Activated T-cell treated with anti-CD3 and anti-CD28 coated beads, Interleukin-2, amount 50 U/mL, for 72 hours (primary cell): ENCODE measurements at places on chromosomes 13 and 19. TPM values are rescaled to one million over a fixed set of nuclear protein-coding genes. Genes with fewer than 3 reads are reported as not detected.

GRCh38 chr19:17739121-17739875 is 12.0 kb upstream of the FCHO1 start:
- peaks cover 13% of the 10 kb centered on the region for H3K4me1 ChIP-seq
- H3K4me3 ChIP-seq, result no peak overlapping the region
- no peaks in the 10 kb centered on the region for H3K27me3 ChIP-seq
- no peak for DNase-seq

GRCh38 chr13:21060338-21061028 is 903 bp downstream of the LATS2 start:
- peaks cover 30% of the 10 kb centered on the region for H3K27me3 ChIP-seq
- H3K4me3 ChIP-seq, result peak overlapping the region; percentile 62
- peaks cover 6% of the 10 kb centered on the region for H3K4me1 ChIP-seq
- H3K27ac ChIP-seq, result no peak overlapping the region

Gene TEX29
- total RNA-seq, result 1.1 TPM

GRCh38 chr13:40384976-40385857 is 281.2 kb downstream of the FOXO1 start:
- no peaks in the 10 kb centered on the region for H3K27me3 ChIP-seq
- DNase-seq, result no peak
- no peak overlapping the region for H3K4me3 ChIP-seq
- peaks cover 4% of the 10 kb centered on the region for H3K36me3 ChIP-seq
- peaks cover 45% of the 10 kb centered on the region for H3K4me1 ChIP-seq
- peak overlapping the region; percentile 85 for H3K27ac ChIP-seq

- no peak for DNase-seq
- H3K4me1 ChIP-seq, result peaks cover 26% of the 10 kb centered on the region
- peaks cover 32% of the 10 kb centered on the region for H3K27me3 ChIP-seq
- H3K4me3 ChIP-seq, result no peak overlapping the region
- no peak overlapping the region for H3K27ac ChIP-seq
Observed at GRCh38 chr19:49939721-49940481, 10.6 kb upstream of the NUP62 start.

DNA sequence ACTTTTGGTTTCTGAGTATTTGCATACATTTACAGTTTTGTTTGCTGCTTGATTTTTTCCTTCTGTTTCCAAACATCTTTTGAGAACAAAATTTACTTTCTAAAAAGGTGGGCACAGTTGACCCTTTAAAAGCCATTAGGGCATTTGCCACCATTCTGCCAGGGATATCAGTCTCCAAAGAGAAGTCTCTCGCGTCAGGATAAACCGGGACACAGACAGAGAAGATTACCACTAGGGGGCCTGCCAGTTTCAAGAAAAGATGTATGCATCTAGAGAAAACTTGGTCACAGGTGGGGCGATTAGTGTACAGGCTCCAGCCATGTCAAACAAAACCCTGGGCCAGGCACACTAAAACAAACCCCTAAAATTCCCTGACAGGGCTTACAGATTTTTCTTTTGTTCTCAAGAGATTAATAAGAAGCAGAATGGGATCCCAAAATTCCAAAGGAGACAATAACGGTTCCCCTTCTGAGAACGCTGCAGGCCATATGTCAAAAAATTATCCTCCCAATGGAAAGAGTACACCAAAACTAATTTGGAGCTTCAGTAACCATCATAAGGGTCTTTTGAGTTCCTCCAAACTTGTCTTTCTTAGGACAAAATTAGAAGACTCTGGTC is 10.7 kb upstream of the PABPC3 start:
- no peak overlapping the region for H3K4me3 ChIP-seq
- no peaks in the 10 kb centered on the region for H3K36me3 ChIP-seq
- DNase-seq, result peak; percentile 15

- peak overlapping the region; percentile 80 for H3K4me3 ChIP-seq
- H3K27ac ChIP-seq, result peak overlapping the region; percentile 81
- peak; percentile 35 for DNase-seq
- H3K27me3 ChIP-seq, result no peaks in the 10 kb centered on the region
- H3K36me3 ChIP-seq, result no peaks in the 10 kb centered on the region
- H3K4me1 ChIP-seq, result peaks cover 25% of the 10 kb centered on the region
Observed at GRCh38 chr13:21344662-21345176, 114.4 kb downstream of the ZDHHC20 start.

- H3K4me3 ChIP-seq, result no peak overlapping the region
- H3K27ac ChIP-seq, result no peak overlapping the region
- no peak for DNase-seq
- H3K36me3 ChIP-seq, result no peaks in the 10 kb centered on the region
Observed at GRCh38 chr13:24232037-24232436, 71.5 kb downstream of the SPATA13 start.

DNA sequence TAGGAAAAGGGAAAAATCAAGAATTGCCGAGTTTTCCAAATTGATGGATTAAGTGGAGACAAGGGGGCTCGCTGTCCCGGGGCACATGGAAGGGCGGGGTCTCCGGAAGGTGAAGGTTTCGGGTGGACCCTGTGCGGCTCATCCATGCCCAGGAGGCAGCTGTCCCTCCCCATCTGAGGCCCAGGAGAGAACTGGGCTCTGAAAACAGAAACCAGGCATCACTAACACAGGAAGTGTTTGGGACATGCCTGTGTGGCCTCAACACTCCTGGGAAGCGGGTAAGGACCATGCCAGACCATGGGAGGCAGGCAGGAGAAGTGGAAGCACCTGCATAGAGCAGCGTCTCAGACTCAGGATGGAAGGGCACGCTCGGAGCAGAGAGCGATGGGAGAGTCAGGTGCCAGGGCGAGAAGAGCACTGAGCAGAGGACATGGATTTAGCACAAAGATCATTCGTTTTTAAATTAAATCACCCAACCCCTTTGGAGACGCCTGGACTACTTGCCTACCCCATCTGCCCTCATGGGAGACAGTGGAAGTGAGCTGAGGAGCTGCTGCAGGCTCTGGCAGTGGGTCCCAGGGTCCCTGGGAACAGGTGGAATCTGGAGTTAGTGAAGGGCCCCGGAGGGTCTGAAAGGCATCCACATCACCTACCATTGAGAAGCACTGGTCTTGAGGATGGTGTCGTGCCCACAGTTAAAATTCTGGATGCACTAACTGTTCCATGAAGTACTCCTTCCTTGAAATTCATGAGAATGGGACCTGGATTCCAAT is 183.2 kb upstream of the SOX1 start:
- H3K27me3 ChIP-seq, result peaks cover 5% of the 10 kb centered on the region
- H3K36me3 ChIP-seq, result no peaks in the 10 kb centered on the region
- no peak overlapping the region for H3K27ac ChIP-seq
- DNase-seq, result no peak

DNA sequence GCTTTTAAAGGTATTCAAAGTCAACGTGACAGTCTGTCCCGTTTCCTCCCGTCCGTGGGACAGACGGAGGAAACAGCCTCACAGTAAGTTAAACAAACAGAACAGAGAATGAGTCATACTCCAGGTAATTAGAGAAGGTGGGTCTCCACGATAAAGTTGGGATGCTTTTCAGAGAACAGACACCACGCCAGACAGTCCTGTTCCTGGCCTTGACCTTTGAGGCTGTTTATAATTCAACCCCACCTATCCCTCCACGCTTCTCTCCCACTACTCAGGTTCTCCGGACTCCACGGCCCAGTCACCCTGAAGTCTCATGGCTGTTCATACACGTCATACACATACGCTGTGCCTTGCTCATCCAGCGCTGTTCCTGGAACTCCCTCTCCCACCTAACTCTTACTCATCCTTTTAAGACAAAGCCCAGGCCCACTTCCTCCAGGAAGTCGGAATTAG is 42.5 kb downstream of the ARHGEF18 start:
- no peak for DNase-seq
- no peak overlapping the region for H3K4me3 ChIP-seq
- H3K27me3 ChIP-seq, result no peaks in the 10 kb centered on the region
- H3K36me3 ChIP-seq, result peaks cover 3% of the 10 kb centered on the region
- peaks cover 36% of the 10 kb centered on the region for H3K4me1 ChIP-seq

Gene C19orf33
- total RNA-seq, result not detected

DNA sequence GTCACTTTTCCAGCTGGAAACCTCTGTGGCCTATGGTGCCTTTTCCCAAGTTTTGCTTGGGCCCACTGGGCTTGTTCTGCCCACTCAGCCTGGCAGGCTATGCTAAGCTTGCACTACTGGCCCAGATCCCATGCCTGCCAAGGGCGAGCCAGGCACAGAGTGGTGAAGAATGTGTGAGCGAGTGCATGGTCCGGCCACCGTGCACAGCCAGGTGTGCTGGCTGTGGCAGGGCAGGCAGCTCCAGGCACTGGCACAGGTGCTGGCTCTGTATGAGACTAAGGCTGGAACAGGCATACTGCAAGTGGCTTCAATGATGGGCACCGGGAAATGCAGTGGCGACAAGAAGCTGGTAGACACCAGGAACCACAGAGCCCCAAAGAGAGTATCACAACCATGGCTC is 50.1 kb upstream of the MAB21L1 start:
- no peaks in the 10 kb centered on the region for H3K36me3 ChIP-seq
- H3K4me3 ChIP-seq, result no peak overlapping the region
- H3K27ac ChIP-seq, result no peak overlapping the region
- no peaks in the 10 kb centered on the region for H3K4me1 ChIP-seq

DNA sequence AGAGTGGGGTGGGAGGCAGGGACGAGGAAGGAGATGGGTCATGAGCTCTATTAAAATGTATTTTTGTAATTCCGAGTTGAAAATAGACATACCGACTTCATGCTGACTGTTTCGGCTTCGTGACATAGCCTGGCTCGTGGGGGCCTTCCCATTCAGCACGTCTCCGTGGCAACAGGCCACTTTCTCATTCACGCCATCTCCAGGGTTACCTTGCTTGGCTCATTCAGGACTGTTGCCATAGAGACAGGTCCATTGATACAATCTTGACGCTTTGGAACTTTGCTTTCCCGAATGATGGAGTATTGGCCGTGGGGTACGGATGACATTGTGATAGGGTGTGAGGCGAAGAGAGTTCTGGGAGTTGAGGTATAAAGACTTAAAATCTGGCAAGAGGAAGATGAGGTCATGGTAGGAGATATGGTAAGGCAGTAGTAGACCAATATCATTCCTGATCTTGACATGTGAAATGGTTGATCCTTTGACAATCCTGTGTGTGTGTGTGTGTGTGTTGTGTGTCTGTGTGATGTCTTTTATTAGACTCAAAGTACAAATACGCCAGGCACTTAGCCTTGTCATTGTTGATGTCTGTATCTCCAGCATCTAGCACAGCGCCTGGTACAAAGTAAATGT is 97.3 kb downstream of the CACNA1A start:
- H3K4me3 ChIP-seq, result no peak overlapping the region
- DNase-seq, result no peak
- peaks cover 10% of the 10 kb centered on the region for H3K27me3 ChIP-seq
- H3K4me1 ChIP-seq, result no peaks in the 10 kb centered on the region

- no peak for DNase-seq
- H3K4me1 ChIP-seq, result no peaks in the 10 kb centered on the region
- no peaks in the 10 kb centered on the region for H3K27me3 ChIP-seq
- no peak overlapping the region for H3K27ac ChIP-seq
- H3K36me3 ChIP-seq, result no peaks in the 10 kb centered on the region
Observed at GRCh38 chr13:108451121-108451520, 178.3 kb upstream of the MYO16 start.

Gene FBXO27
- 3.7 TPM for total RNA-seq

Gene DNAJB1
- total RNA-seq, result 64.1 TPM

- H3K27me3 ChIP-seq, result no peaks in the 10 kb centered on the region
- no peak for DNase-seq
- peaks cover 8% of the 10 kb centered on the region for H3K4me1 ChIP-seq
- no peak overlapping the region for H3K27ac ChIP-seq
- no peak overlapping the region for H3K4me3 ChIP-seq
Observed at GRCh38 chr13:77810430-77810829, 108.2 kb downstream of the EDNRB start.

DNA sequence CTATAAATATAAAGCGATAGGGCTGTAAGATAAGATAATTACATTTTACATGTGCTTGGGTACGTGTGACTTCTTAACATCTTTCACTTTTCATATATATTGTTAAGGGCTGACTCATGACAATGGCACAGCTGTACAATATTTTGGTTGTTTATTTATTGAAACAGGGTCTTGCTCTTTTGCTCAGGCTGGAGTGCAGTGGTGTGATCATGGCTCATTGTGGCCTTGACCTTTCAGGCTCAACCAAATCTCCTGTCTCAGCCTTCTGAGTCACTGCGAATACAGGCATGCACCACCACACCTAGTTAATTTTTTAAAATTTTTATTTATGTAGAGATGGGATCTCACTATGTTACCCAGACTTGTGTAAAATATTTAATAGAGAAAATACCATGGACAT is 2532.4 kb upstream of the PCDH20 start:
- no peak for DNase-seq
- no peaks in the 10 kb centered on the region for H3K27me3 ChIP-seq
- peaks cover 2% of the 10 kb centered on the region for H3K36me3 ChIP-seq

GRCh38 chr13:28067491-28067890 is 32.9 kb downstream of the FLT3 start:
- DNase-seq, result no peak
- no peak overlapping the region for H3K4me3 ChIP-seq
- peaks cover 7% of the 10 kb centered on the region for H3K4me1 ChIP-seq

DNA sequence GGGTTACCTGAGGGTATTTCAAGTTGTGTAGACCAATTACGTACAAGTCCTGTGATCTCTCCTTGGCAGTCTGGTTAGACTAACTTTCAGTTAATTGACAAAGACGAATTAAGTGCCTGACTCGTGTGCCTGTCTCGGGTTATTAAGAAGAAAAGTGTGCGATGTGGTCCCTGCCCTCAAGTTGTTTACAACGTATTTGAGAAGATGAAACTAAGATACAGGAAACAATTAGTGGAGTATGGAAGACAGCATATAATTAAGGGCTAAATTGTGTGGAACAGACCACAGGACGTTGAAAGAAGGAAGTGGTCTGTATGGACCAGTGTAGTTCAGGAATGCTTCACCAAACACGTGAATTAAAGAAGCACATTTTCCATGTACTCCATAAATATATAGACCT is 49.2 kb downstream of the KLF5 start:
- H3K27ac ChIP-seq, result no peak overlapping the region
- DNase-seq, result no peak
- peaks cover 11% of the 10 kb centered on the region for H3K27me3 ChIP-seq
- no peaks in the 10 kb centered on the region for H3K36me3 ChIP-seq

DNA sequence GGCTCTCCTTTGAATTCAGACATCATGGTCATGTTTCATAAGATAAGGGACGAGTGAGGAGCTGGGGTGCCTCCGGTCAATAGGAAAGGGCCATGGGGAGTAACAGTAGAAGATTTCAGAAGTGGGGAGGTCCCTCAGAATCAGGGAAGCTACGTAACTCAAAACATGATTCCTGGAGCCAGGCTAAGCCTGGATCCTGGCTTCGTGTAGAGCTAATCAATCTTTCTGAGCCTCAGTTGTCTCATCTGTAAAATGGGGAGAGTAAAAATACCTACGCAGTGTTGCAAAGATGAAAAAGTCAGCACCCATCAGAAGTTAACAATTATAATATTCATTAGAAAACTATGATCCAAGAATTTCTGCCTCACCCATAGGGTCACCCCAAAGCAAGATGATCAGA is 106.5 kb downstream of the CACNA1A start:
- H3K36me3 ChIP-seq, result peaks cover 4% of the 10 kb centered on the region
- DNase-seq, result no peak
- H3K4me3 ChIP-seq, result no peak overlapping the region
- H3K27me3 ChIP-seq, result peaks cover 21% of the 10 kb centered on the region
- H3K4me1 ChIP-seq, result no peaks in the 10 kb centered on the region

- H3K36me3 ChIP-seq, result no peaks in the 10 kb centered on the region
- H3K4me3 ChIP-seq, result no peak overlapping the region
- H3K4me1 ChIP-seq, result no peaks in the 10 kb centered on the region
- no peak for DNase-seq
- no peak overlapping the region for H3K27ac ChIP-seq
Observed at GRCh38 chr13:76637641-76638141, 248.5 kb downstream of the KCTD12 start.
